ENCODE measurements at places on chromosomes 2 and 18.

DNA sequence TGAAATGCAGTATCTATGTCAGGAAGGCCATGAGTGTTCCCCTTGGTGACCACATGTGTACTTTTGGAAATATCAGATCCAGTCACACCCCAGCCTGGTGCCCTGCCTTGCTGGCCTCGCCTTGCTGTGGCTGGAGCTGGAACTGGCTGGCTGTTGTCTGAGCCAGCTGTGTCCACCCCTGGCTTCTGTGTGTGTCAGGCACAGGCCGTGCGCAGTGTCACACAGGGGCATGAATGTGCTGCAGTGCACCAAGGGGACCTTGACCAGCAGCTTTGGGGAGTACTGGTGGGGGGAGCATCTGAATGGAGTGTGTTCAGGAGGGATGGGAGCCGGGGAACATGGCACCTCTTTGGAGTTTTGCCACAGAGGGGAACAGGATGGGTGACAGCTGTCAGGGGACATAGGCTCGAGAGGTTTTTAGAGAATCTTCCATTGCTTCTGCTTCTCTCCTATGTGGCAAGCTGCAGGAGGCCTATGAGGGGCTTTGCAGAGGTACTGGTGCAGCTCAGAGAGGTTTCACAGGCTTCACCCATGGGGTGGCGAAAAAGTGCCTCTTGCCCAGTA is 44.7 kb upstream of the FAHD2A start:
- DNase-seq: no peak

DNA sequence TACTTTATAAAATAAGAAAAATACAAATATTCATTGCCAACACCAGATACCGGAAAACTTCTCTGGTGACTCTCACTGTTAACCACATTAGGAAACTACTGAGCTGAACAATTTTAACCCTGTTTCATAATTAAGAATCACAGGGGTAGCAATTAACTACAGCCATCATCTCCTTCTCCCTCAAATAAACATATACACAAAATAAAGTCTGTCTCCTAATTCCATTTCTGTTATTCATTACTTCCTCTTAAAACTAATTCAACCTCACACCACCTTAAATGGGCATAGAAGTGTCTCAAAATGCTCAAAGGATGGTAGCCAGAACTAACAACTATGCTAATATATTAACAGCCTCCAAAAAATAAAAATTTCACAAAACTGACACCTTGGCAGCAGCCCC is 60.7 kb downstream of the ACVR1 start:
- DNase-seq: no peak

DNA sequence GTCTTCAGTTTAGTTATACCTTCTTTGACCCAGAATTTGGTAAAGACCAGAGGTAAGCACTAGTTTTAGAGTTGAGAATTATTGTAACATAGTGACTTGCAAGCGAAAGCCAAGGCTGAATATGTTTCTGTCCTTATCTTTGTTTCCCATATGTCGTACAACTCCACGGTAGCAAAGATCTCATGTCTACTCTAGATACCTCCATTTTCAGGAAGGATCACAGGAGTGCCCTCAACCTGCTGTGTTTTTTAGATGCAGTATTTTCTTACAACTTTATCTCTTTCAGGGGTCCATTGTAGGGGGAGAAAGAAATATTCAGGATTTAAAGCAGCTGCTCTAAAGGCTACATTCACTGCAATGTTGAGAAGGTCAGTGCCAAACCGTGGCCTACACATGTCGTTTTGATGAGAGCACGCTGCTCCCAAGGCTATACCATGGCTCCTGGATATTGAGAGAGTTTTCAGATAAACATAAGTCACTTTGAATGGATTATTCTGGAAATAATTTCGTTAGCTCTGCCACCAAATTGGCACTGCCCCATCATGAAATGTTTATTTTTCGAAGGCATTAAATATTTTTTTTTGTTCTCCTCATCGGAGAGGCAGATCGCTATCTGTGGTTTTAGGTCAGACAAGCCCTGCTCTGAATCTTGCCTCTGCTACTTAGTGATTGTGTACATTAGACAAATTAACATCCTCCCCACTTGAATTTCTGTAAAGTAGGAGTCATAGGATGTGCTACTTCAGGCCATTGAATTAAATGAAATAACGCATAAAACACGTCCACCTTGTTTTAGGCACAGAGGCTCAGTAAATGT is 2.1 kb downstream of the RHBDD1 start:
- no peak for DNase-seq

DNA sequence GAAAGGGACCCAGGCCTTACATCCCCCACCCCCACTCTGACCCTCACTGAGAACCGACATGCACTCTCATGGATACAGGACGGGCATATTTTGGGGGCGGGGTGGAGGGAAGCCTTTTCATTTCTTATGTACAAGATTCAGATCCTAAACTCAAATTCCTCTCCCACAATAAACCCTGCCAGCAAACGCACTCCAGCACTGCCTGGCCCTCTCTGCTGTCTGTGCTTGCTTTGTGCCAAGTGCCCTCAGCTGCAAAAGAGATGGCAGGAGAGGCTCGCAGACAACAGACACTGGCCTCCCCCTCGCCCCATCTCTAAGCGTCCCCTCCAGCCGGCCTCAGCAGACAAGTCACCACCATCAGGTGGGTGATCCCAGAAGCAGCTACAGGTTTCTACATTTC is 42.4 kb downstream of the FAM168B start:
- no peak for DNase-seq

- DNase-seq: no peak
Measured at GRCh38 chr2:83650898-83651297, 808.2 kb downstream of the SUCLG1 start.

GRCh38 chr2:75607400-75607798 is 39.2 kb upstream of the MRPL19 start:
- DNase-seq: no peak

GRCh38 chr18:77178559-77178958 is 46.0 kb upstream of the MBP start:
- no peak for DNase-seq

DNA sequence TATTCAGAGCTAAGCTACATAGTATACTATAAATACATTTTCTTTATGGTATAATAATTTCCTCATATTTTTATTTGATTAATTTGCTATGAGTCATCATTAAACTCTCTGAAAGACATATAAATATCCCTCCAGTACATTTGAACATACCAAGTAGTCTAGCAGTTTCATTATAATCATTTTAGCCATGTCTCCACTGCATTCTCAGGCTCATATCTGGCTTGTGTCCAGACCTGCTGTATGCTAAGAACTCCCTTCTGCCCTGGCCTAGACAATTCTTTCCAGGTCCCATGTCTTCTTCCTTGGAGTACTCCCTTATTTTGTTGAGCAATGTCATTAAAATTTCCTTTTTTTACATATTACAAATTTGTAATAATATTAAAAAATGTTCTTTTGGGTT is 16.6 kb upstream of the DYNC1I2 start:
- no peak for DNase-seq

DNA sequence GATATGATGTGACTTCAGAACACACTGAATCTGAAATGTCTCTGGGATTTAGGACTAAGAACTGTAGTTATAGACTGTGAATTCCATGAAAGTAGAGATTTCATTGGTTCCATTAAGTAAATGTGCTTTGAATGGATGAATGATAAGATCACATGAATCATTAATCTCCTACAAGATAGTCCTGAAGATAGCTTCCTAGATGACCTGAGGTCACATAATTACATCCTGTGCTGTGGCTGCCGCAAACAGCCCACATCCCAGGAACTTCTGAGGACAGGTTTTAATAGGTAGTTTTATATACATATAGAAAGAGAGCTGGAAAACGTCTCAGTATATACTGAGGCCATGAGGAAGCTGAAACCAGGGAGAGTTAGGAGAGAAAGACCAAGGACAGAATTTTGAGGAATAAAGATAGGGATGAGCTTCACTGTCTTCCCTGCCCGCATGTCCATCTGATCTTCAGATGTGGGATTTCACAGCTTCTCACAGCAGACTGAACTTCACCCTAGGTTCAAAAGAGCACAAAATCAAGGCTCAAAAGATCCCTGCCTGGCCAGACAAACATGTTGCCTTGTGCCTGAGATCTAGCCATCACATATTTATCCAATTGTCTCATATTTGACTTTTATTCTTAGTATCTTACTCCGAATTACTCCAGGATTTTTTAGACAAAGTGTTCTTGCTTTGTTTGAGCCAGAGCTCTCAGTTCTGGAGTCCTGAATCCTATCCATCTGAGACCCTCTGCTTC is 188.2 kb downstream of the IRS1 start:
- DNase-seq: no peak

- no peak for DNase-seq
Measured at GRCh38 chr2:21544392-21544791, 420.6 kb downstream of the TDRD15 start.

GRCh38 chr2:203739351-203739750 is 32.9 kb downstream of the CD28 start:
- no peak for DNase-seq
